CD8-positive, alpha-beta T cell (primary cell): ENCODE measurements at places on chromosomes 4 and X.

- DNase-seq = no peak
Measured at GRCh38 chr4:122814426-122814825, 12.2 kb upstream of the FGF2 start.

- DNase-seq = no peak
Measured at GRCh38 chr4:4860600-4861389, 1.3 kb downstream of the MSX1 start.

GRCh38 chr4:113445286-113445685 is 316.3 kb downstream of the CAMK2D start:
- no peak for DNase-seq

- no peak for DNase-seq
Measured at GRCh38 chr4:6908432-6909112, 1.1 kb upstream of the TBC1D14 start.

- DNase-seq = no peak
Measured at GRCh38 chr4:120055162-120055561, 11.5 kb downstream of the MAD2L1 start.

GRCh38 chr4:96395747-96396146 is 555.9 kb downstream of the PDHA2 start:
- DNase-seq = no peak

- DNase-seq = peak; percentile 61
Measured at GRCh38 chr4:88823058-88823919, 125.7 kb upstream of the NAP1L5 start.

DNA sequence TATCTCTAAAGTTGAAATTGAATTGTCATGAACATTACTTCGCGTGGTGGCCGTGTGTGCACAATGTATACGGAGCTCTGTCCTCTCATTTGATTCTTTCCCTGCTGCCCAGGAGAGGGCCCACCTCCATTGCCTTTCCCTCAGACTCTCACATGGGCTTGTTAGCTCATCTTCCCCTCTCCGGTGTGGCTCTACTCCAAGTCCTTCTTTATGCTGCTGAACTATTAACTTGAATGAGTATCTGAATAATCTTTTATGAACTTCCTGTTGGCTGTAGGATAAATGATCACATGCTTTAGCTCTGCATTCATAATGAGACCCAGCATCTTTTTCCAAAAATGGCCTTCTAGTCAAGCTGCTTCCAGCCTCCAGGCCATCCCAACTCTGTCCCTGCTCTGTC is 68.8 kb upstream of the CLNK start:
- DNase-seq = no peak

DNA sequence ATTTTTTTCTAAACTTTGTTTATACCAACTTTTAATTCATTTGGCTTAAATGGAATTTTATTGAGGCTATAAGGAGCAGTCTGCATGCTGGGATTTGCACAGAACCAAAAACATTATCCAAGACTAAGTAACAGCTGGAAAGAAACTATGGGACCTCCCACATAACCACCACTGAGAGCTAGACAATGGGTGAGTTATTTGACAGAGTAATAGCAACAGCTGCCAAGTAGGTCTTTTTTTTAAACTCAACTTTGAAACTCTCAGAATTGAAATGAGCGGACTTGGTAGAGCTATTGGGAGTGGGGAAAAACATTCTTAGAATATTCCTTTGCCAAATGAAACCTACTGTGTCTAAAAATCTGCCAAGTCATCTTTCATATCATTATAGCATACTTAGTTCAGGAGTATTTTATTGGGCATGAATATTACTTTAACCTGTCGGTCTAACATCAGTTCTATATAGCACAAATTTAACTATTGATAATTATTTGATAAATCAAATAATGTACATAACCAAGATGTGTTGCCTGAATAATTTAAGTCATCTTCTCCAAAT is 1428.0 kb downstream of the PCDH7 start:
- DNase-seq = no peak

DNA sequence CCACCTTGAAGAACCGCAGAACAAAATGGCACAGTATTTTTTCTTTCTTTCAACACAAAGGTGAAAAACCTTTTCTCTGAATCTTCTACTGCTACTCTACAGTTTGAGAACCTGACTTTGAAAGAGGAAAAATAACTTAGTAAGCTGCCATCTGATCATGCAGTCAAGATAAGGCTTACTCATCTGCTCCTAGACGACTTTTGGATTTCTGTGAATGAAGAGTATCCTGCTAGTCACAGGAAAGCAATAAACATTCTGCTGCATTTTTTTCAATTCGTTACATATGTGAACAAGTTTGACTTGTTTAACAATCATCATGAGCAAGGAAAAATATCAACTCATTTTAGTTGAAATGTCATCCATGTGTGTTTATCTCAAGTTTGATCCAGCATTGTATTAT is 25.2 kb downstream of the TIGD2 start:
- DNase-seq = no peak

DNA sequence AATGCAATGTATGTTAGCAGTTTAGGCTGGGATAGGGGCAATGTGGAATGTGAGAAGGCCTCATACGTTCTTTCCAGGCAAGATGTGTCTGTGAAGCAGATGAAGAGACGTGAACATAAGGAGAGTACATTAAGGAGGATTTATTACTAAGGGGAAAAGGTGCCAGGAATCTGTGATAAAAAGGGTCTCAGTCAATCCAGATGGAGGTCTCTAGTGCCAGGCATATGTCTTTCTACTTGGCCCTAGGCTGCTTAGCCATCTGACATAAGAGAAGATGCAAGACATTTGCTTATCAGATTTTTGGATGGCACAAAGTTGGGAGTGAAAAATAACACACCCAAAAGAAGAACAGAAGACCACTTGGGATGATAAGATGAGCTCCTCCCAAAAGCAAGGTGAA is 93.0 kb upstream of the PRKG2 start:
- no peak for DNase-seq

GRCh38 chr4:7397206-7398103 is 37.3 kb downstream of the PSAPL1 start:
- DNase-seq = no peak

GRCh38 chr4:151012820-151013219 is 2.3 kb downstream of the LRBA start:
- no peak for DNase-seq

- no peak for DNase-seq
Measured at GRCh38 chr4:168613869-168614268, 117.0 kb downstream of the PALLD start.

GRCh38 chr4:74338792-74339333 is 26.1 kb upstream of the EREG start:
- DNase-seq = no peak

DNA sequence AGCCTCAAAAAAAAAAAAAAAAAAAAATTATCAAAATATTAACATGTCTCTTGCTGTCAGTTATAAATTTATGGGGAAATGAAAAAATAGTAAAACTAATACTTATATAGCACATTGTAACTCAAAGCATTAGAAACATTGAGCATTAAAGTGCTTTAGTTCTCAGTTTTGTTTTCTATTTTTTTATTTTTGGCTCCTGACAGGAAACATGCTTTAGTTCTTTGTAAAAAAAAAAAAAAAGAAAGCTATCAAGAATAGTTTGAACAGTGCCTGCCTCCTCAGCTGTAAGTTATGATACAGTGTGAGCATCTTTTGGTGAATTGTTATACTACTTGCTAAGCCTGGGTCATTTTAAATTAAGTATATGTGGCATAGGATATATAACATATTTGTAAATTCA is 5.1 kb upstream of the CENPC start:
- no peak for DNase-seq

DNA sequence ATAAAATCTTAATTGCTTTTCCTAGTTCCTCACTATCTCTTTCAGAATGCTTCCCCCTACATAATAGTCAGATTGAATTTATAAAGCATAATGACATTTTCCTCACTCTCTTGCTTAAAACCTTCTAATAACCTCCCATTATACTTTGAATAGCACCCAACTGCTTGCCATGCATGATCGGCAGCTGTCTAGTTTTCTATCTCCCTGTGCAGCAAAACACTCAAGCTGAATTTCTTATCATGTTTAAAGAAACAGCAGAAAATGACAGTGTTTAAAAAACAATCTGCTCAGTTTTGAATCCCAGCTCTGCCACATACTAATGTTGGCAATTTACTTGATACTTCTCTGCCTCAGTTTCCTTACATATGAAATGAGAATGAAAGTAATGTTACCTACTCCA is 947.1 kb upstream of the HS3ST1 start:
- DNase-seq = no peak

DNA sequence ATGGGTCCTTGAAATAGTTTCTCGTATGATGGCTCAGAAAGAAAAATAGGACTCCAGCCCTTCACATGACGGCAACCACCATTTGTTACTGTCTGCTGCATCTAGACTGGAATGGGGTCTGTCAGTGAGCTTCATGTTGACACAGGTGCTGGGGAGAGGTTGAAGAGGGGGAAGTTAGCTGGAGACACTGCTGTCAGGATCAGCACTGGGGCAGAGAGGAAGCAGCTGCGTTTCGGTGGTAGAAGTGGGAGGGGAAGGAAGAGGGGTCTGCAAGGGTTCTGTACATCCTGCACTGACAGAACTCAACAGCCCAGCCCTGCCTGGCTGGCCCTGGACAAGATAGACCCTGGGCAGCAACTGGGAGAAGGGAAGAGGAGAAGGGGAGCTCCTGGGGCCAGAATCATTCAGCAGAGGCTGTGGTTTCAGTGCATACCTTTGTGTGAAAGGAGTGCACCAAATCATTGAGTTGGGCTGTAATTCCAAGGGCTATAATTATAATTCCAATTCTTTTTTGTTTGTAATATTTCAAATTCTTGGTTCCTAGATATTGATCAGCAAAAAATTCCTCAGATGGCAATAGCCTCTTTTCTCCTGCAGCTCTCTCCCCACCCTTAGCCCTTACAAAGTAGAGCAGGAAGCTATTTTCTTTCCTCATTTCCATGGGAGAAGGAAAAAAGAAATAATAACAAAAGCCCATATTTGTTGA is 119.4 kb upstream of the C1GALT1C1 start:
- no peak for DNase-seq

DNA sequence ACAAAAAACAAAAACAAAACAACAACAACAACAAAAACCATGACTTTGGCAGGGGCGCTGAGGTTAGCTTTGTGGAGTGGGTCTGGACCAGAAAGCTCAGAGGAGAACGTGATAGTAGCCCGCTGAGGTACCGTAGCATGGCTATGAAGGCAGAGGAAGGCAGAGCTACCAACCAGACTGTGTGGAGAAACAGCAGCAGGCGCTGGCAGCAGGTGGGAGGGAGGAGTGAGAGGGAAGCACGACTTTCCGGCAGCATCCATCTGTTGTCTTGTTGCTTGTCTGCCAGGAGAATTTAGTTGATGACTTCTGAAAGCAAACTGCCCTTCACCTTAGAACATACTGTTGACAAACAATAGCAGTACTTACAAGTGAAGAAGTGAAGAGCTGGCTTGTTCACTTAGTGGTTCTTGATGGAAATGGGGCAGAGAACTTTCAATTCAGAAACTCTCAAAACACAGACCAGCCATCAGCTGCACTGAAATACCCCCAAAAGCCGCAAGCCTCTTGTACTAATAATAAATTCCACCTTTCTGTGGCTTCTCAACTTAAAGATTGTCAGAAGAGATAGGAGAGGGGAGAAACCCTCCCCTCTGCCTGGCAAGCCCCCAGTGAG is 447.2 kb downstream of the SLITRK2 start:
- no peak for DNase-seq
